Neural crest cell (in vitro differentiated cells): ENCODE measurements at places on chromosomes 6 and 20. TPM values are rescaled to one million over a fixed set of nuclear protein-coding genes. Genes with fewer than 3 reads are reported as not detected.
A peak's percentile ranks its signal among the peaks of the same experiment; 100 is the strongest.

DNA sequence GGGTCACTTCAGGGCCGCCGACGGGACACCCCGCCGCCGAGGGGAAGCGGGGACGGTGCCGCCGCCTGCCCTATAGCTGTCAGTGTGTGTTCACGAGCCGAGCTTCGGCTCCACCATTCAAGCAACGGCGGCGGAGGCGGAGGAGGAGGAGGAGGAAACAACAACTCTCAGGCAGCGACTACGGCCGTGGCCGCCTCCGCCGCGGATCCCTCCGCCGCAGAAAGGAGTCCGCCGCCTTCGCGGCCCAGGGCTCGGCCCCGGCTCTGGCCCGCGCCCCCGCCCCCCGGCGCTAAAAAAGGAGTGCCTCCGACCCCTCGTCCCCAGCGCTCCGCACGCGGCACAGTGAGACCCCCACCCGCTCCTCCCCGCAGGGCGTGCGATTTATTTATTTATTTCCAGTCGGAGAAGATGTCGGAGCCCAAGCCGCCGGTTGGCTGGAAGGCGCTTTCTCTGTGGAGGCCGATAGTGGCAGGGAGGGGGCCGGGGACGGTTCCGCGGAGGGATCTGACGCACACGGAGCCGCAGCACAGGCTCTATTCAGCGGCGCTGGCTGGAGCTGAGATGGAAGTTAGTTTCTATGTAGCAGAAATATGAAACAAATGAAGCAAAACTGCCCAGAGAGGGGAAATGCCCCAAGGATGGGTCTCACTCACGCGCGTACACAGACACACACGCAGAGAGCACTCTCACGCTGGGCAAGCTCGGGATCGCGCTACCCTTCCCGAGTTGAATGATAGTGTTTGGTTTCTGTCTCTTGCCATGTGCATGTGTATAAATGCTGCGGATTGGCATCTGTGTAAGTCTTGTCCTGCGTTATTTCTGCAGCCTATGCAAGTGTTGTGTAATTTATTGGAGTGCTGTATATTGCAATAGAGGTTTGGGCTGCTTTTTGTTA is at the start of gene PHIP:
PHIP (minus strand) TSS at position 180 of the 895 bp plus-strand sequence. CDS start 186 bp downstream, outside the sequence.
- peak; percentile 86 for DNase-seq

DNA sequence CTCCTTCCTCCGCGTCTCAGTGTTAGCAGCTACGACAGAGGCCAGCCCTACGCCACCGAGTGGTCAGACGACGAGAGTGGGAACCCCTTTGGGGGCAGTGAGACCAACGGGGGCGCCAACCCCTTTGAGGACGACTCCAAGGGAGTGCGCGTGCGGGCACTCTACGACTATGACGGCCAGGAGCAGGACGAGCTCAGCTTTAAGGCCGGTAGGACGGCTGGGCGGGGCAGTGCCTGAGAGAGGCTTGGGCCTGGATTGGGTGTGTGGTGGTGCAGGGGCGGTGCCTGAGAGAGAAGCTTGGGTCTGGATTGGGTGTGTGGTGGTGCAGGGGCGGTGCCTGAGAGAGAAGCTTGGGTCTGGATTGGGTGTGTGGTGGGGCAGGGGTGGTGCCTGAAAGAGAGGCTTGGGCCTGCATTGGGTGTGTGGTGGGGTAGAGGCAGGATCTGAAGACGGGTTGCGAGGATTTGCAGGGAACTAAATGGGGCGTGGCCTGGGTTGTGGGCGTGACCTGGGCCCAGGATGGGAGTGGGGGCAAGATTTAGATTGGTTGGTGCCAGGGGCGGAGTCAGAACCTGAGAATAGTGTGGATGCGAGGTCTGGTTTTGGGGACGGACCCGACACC is 24.4 kb downstream of the SPDEF start:
- no peak for DNase-seq

DNA sequence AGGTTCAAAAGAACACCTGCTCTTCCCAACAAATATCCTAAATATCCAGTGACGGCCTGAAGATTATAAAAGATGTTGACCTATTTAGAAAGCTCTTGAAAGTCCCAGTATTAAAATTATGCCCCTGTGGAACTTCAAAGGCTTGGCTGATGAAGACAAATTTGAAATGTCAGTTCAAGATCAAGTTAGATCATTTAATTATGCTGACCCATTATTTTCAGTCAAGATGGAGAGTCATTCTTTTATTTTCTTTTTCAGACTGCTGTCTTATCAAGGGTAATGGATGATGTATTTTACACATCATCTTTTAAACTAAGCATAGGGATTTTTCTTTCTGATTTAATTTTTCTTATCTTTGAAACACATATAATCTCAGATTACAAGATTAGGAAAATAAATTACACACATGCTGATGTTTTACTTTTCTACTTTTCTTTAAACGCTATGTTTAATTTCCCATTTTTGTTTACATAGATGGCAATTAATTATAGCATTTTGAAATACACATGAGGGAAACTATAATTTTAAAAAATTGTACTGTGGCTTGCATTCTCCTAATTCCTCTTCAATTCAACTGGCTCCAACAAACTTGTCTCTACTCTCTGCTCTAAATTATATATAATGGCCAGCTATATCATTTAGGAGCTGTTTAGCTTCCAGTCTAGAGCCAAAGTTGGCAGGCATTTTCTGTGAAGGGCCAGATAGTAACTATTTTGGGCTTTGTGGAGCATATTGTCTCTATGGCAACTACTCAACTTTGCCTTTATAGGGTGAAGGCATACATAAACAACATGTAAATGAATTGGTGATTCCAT is 123.7 kb downstream of the RCAN2 start:
- DNase-seq: no peak

Gene BPIFA1
- not detected in 2 replicates for total RNA-seq

DNA sequence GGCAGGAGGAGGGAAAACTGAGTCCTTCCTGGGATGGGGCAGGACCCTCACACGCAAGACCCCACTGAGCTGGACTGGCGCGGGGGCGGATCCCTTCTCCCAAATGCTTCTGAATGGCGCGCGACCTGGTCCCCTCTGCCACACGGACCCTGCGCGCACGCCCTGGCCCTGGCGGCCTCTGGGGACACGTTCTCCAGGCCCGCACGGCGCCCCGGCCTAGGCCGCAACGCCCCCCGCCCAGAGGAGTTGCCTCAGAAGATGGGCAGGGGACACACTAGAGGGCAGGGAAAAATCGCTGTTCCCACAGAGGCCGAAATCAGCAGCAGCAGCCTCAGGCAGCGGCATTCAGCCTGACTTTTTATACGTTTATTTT is 45.2 kb upstream of the OSTM1 start:
- DNase-seq: no peak

DNA sequence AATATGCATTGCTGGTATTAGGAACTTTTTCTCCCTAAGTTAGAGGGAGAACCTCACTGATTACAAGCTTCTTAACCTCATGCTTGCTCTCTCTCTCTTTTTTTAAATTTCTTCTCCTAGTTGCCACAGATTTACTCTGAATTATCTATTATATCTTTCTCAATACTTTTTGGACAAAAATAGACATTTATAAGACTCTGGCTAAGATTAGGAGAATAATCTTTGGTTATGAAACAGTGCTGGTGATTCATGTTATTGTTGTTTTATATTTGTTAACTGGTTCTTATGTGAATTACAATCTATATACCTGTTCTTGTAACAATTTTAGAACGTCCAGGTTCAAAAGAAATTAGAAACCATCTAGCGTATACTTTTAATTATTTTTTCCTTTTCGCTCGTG is 187.8 kb downstream of the OGFRL1 start:
- no peak for DNase-seq

GRCh38 chr20:31694842-31695593 is 27.6 kb downstream of the BCL2L1 start:
- no peak for DNase-seq

Gene COL21A1
- not detected in 2 replicates for total RNA-seq

DNA sequence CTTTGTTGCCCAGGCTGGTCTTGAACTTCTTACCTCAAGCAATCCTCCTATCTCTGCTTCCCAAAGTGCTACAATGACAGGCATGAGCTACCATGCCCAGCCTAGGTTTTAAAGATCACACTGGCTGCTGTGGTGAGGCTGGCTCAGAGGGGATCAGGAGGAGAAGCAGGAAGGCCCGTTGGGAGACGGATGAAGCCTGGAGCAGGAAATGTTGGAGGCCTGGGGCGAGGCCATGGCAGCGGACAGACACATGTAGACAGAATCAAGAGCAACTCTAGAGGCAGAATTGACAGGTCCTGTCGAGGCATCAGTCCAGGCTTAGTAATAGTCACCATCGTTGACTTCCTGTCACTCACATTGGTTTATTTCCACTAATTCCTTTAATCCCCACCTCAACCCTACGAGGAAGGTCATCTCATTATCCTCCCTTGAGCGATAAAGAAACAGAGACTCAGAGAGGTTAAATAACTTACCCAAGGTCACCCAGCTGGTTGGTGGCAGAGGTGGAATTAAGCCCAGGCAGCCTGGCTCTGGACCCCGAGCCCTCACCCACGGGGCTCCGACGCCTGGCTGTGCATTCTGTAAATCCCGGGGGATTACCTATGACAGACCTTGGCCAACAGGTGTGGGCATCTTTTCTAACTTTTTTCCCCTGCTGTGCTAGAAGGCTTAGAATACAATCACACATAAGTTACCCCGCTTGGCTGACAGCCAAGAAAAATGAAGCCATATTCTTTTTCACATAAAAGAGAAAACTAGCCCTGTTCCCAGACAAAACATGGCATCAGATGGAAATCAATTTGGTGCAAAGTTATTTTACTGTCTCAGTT is 113.4 kb downstream of the EYA2 start:
- DNase-seq: no peak

Gene RCAN2
- 3.6 TPM in 2 replicates for total RNA-seq

Gene LBP
- total RNA-seq: not detected in 2 replicates

DNA sequence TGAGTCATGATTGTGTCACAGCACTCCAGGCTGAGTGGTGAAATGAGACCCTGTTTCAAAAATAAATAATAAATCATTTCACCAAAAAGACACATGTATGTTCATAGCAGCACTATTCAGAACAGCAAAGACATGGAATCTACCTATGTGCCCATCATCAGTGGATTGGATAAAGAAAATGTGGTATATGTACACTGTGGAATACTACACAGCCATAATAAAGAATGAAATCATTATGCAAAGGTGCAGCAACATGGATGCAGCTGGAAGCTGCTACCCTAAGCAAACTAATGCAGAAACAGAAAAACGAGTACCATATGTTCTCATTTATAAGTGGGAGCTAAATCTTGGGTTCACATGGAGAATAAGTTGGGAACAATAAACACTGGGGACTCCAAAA is 33.1 kb downstream of the ZNF451 start:
- no peak for DNase-seq

Gene TINAG
- total RNA-seq: not detected in 2 replicates

DNA sequence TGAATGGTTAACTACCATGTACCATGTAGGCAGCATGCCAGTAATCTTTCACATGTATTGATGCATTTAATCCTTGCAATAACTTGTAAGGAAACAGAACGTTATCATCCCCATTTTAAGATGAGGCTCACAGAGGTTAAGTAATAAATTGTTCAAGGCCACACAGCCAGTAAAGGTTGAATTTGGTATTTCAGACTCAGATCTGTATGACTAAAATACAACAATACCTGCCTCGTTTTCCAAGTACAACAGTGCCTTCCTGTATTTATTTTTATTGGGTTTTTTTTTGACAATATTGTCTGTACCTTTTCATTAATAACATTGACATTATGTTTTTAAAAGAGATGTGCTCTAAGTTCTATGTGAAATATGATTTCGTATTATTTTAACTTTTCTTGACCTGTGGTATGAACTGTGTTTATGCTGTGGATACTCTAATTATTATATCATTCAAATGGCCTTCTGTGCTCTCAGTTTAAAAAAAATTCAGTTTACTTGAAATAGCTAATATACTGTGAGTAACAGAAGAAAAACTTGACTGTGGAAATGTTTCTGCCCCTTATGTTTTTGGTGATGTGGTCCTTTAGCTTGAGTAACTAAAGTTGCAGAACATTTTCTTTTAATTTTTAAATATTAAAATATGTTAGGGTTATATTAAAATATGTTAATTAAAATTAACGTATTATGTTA is 39.7 kb downstream of the XRN2 start:
- no peak for DNase-seq

- no peak for DNase-seq
These were observed 42.2 kb downstream of the GNAS-AS1 start for GRCh38 chr20:58808271-58809046.

GRCh38 chr20:58719971-58720371 is 27.4 kb downstream of the NPEPL1 start:
- DNase-seq: no peak

DNA sequence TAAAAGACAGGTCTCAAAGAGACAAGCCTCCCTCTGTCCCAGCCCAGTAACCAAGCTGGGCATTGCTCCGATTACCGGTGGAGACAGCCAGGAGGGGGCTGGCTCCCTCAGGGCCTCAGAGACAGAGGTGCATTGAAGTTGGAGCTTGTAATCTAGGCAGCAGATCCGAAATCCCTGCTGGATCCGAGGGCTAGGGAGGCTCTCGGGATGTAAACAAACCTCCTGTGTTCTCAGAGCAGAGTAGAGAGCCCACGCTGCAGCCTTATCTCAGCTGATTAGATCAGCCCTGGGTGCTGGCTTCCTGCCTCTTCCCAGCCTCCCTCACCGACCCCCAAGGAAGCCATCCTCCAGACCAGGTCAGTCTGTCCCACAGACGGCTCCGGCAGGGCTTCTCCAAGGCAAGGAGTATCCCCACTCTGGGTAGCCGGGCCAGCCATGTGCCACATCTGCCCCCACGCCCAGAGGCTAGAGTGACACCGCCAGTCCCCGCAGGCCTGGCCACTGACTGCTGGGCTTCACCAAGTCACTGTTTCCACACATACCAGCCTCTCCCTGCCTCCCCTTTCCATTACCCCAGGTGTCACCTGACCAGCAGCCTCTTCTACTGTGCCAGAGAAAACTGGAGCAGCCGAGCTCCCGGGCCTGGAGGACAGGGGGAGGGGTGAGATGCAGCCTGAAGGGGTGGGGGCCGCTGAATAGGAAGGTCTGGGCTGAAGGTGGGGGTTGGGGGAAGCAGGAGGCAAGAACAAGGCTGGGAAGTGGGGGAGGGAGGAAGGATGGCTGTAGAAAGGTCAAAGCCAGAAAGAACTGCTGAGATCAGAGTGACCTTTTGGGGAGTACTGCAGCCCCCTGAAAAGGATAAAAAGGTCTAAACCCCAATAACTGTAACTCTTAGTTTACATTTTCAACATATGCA is 6.0 kb downstream of the SDC4 start:
- no peak for DNase-seq

GRCh38 chr20:10236540-10237533 is 18.2 kb downstream of the SNAP25 start:
- DNase-seq: no peak

Gene PTPRT
- 0.34 and 0.56 TPM in 2 replicates for total RNA-seq
